Cortex of kidney (tissue), 1 donor: ENCODE measurements at places on chromosomes 12 and 14.

GRCh38 chr14:55092341-55092740 is 36.7 kb upstream of the LGALS3 start:
- no peak for DNase-seq

GRCh38 chr12:94208622-94208966 is 60.2 kb downstream of the PLXNC1 start:
- no peak for DNase-seq

- no peak for DNase-seq
Observed at GRCh38 chr14:21990116-21990515, 316.5 kb upstream of the OR4E1 start.

DNA sequence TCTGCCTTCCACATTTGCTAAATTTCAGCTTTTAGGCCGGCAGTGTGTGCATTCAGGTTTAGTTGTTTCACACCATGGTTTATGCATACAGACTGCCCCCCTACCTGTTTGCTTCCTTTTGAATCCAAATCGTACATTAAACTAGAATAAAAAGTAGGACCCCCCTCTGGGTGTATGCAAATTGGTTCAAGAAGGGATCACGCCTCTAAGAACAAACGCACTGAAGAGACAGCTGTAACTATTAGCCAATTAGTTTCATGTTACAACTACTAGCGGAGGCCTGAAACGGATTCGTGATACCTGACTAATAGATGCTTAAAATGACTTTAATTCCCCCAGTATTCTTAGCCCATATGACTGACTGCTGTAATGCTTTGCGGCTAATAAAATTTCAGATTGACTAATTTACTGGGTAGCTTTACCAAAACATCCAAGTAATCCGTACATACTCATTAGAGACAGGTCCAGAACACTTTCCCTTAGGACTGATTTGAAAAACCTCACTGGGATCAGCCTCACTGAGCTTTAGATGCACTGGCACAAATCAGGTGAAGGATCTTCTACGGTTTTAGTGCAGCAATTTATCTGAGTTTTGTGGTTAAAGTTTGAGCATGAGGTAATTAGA is 411.8 kb downstream of the NPAS3 start:
- DNase-seq: no peak

DNA sequence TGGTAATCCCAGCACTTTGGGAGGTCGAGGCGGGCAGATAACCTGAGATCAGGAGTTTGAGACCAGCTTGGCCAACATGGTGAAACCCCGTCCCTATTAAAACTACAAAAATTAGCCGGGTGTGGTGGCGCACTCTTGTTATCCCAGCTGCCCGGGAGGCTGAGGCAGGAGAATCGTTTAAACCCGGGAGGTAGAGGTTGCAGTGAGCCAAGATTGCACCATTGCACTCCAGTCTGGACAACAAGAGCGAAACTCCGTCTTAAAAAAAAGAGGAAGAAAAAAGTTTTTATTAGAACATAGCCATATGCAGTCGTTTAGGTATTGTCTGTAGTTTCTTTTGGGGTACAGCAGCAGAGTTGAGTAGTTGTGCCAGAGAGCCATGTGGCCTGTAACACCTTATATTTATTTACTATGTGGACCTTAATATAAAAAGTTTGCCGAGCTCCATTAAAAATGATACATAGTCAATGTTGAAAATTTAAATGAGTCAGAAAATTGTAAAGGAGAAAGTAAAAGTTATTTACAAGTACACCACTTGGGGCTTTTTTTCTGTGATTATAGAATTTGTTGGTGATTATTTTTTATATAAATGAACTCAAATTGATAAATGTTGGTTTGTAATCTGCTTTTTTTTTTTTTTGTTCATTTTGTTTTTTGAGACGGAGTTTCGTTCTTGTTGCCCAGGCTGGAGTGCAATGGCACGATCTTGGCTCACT is 2.2 kb downstream of the ADIPOR2 start:
- DNase-seq: no peak
